ENCODE measurements at places on chromosomes 6 and 20. TPM values are rescaled to one million over a fixed set of nuclear protein-coding genes. Genes with fewer than 3 reads are reported as not detected.

The BPIFA1 gene
- total RNA-seq = not detected

The MPIG6B gene
- total RNA-seq = not detected

The TULP1 gene
- not detected for total RNA-seq

The HLA-DPA1 gene
- 2.5 TPM for total RNA-seq

The FAM162B gene
- total RNA-seq = 0.26 TPM

The PLA2G7 gene
- not detected for total RNA-seq

The BMP5 gene
- total RNA-seq = 4.2 TPM

The CLDN20 gene
- total RNA-seq = not detected

The CDH4 gene
- not detected for total RNA-seq

The COL9A3 gene
- 2.8 TPM for total RNA-seq

The GHRH gene
- total RNA-seq = not detected

The PLN gene
- total RNA-seq = not detected

The NOX3 gene
- total RNA-seq = not detected

The SSR1 gene
- total RNA-seq = 170 TPM

The DEFB124 gene
- total RNA-seq = not detected

The OPRM1 gene
- not detected for total RNA-seq

The TMC2 gene
- total RNA-seq = not detected

The CCN2 gene
- 953 TPM for total RNA-seq

The OR12D3 gene
- not detected for total RNA-seq

The SYNDIG1 gene
- 0.33 TPM for total RNA-seq

The FLRT3 gene
- total RNA-seq = 32.3 TPM

The REM1 gene
- total RNA-seq = not detected

The WFDC12 gene
- not detected for total RNA-seq

The MOCS1 gene
- total RNA-seq = 2.6 TPM

The UNC5CL gene
- total RNA-seq = not detected

The PRRT1 gene
- not detected for total RNA-seq

The ZC2HC1B gene
- not detected for total RNA-seq

The FAM110A gene
- 4.6 TPM for total RNA-seq

The GID8 gene
- total RNA-seq = 42.1 TPM

The CST4 gene
- total RNA-seq = not detected

The NUP43 gene
- 24.5 TPM for total RNA-seq

The PNPLA1 gene
- total RNA-seq = not detected

The PMEPA1 gene
- total RNA-seq = 3.4 TPM

The CRISP2 gene
- not detected for total RNA-seq

The TCP11 gene
- total RNA-seq = not detected

The TTLL9 gene
- not detected for total RNA-seq

The OTOR gene
- total RNA-seq = not detected

The CNR1 gene
- total RNA-seq = 0.07 TPM

The POLH gene
- total RNA-seq = 10.0 TPM

The SNAP25 gene
- not detected for total RNA-seq

The HRH3 gene
- total RNA-seq = not detected

The PGBD1 gene
- total RNA-seq = 4.6 TPM

The F13A1 gene
- total RNA-seq = not detected

The GLP1R gene
- total RNA-seq = not detected

The TRIM10 gene
- not detected for total RNA-seq

The HLA-DRB5 gene
- total RNA-seq = not detected

The MLIP gene
- total RNA-seq = not detected

The HCRTR2 gene
- total RNA-seq = not detected

The LAMA5 gene
- 22.2 TPM for total RNA-seq

The LATS1 gene
- total RNA-seq = 12.9 TPM

The ATXN1 gene
- total RNA-seq = 1.9 TPM
